Mesenteric fat pad (tissue), 1 donor: ENCODE measurements at places on chromosomes 16 and 17. TPM values are rescaled to one million over a fixed set of nuclear protein-coding genes. Genes with fewer than 3 reads are reported as not detected.

Gene MFAP4
- 96.7 TPM for total RNA-seq

GRCh38 chr16:78147911-78148401 is 48.5 kb downstream of the WWOX start:
- DNase-seq = no peak

GRCh38 chr16:12311309-12311708 is 334.8 kb downstream of the SNX29 start:
- DNase-seq = no peak

Gene CD68
- 286 TPM for total RNA-seq

GRCh38 chr16:65336160-65336559 is 214.3 kb upstream of the CDH11 start:
- no peak for DNase-seq

DNA sequence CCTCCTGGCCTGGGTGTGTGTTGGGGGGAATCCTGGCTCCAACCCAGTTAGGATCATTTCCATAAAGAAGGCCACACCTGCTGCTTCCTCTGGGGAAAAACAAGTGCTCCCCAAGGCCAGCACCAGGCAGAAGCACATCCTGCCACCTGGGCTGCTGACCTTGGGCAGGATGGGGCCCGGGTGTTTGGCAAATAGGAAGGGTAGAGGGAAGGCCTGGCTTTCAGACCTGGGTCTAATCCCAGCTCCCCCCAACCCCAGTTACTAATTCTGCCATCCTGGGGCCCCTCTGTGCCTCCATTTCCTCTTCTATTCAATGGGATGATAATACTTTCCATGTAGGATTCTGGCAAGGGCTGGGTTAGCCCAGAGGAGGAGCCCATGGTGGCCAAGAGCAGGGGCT is 3.0 kb upstream of the NLRC5 start:
- no peak for DNase-seq

Gene RBFOX1
- not detected for total RNA-seq

Gene ALKBH5
- total RNA-seq = 86.9 TPM

GRCh38 chr16:74580833-74581232 is 26.1 kb downstream of the GLG1 start:
- no peak for DNase-seq

- no peak for DNase-seq
These were observed 12.0 kb downstream of the AMFR start for GRCh38 chr16:56413381-56413780.
